ENCODE measurements at places on chromosomes 3 and 15. TPM values are rescaled to one million over a fixed set of nuclear protein-coding genes. Genes with fewer than 3 reads are reported as not detected.

DNA sequence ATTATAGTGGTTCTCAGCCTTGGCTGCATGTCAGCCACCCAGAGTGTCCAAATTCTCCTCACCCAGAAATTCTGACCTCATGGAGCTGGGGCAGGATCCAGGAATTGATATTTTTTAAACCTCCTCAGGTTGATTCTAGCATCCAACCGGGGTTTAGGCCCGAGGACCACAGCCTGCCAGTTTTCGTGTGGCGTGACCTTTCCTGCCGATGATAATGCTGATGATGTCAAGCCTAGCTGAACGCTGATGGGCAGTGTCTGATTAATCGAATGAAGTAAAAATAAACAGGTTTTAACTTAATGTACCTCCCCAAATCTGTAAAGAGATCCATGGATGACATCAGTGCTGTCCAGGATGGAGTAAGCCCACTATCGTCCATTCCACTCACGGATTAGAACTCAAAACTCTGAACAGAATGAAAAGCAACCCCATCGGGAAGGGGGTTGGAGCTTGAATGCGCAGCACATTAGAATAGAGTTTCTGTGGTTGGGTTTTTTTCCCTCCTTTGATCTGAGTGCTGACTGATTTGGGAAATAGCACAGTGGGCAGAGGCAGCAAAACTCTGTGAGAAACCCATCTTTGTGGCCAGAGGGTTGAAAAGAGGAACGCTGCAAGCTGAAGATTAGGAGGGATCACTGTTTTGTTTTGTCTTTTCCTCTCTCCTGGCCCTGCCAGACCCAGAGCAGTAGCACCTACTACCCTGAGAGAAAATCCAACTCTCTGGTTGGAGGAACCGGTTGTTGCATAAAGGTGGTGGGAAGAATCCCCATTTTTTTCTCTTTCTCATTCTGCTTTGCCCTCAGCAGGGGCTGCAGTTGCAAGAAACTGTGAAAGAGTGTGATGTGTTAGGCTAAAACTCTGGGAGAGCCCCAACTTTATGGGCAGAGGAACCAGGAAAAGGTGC lies 153.9 kb downstream of the APBA2 start:
- no peak for DNase-seq
- no peaks in the 10 kb centered on the region for H3K36me3 ChIP-seq
- no peak overlapping the region for H3K4me3 ChIP-seq
- H3K27ac ChIP-seq = no peak overlapping the region

DNA sequence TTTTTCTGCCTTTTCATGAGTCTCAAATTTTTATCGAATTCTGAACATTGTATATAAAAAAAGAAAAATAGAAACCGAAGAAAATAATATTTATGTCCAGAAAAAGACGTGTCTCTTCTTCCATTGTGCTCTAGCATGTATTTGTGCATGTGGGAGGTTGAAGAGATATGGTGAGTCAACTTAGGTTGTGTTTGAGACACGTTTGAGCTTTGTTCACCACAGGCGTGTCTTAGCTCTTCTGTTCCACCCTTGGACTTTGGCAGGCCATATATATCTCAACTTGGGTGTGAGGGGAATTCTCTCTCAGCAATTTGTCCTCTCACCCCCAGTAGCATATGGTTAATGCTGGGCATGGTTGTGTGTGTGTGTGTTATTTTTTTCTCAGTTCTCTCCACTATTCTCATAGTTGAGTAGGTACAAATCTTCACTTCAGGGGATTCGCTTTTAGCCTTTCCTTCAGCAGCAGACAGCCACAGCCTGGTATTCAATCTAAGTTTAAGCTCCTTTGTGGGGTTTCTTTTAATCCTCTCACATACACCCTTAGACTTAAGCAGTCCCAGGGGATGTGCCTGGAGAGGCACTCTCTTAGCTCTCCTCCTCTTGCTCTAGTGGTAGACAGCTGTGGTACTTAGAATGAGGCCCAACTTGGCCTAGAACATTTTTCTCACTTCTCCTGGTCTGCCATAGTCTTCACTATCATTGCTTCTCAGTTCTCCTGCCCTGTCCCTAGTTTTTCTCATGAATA lies 286.5 kb upstream of the RBMS3 start:
- H3K36me3 ChIP-seq = no peaks in the 10 kb centered on the region
- DNase-seq = no peak
- H3K27ac ChIP-seq = no peak overlapping the region
- H3K4me1 ChIP-seq = no peaks in the 10 kb centered on the region
- no peak overlapping the region for H3K4me3 ChIP-seq

Gene RETNLB
- polyA plus RNA-seq = not detected

Gene IL17RB
- polyA plus RNA-seq = 5.8 TPM

DNA sequence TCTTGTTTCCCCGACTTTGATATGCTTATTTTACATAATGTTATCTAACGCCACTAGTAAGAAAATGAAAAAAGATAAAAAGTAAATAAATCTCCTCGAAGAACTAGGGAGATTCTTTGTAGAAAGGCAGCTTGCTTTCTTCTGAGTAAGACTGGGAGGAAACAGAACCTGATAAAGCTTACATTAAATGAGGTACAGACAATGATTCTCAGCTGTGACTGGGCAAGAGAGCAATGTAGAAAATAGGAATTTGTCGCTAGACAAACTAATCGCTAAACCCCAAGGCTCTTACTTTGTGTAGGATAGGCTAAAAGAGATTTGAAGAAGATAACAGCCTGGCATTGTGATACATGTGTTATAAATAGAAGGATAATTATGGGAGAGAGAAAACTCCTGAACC lies 919.0 kb upstream of the ALCAM start:
- H3K27me3 ChIP-seq = no peaks in the 10 kb centered on the region
- DNase-seq = no peak
- H3K36me3 ChIP-seq = no peaks in the 10 kb centered on the region
- H3K4me3 ChIP-seq = no peak overlapping the region

- no peak overlapping the region for H3K27ac ChIP-seq
- no peaks in the 10 kb centered on the region for H3K27me3 ChIP-seq
Measured at GRCh38 chr3:100810671-100811070, 101.4 kb downstream of the TFG start.

GRCh38 chr15:86135041-86135440 lies 55.4 kb downstream of the AGBL1 start:
- no peaks in the 10 kb centered on the region for H3K27me3 ChIP-seq
- H3K36me3 ChIP-seq = no peaks in the 10 kb centered on the region
- no peak overlapping the region for H3K4me3 ChIP-seq
- H3K4me1 ChIP-seq = no peaks in the 10 kb centered on the region

Data from testis (tissue), 5 donors.